Activated CD8-positive, alpha-beta T cell treated with anti-CD3 and anti-CD28 coated beads, Interleukin-2, amount 10 ng/mL, durations not matched to agents 7 days and 5 days (primary cell): ENCODE measurements at places on chromosomes 16 and 17.

- H3K36me3 ChIP-seq = peaks cover 3% of the 10 kb centered on the region
- H3K27me3 ChIP-seq = peaks cover 8% of the 10 kb centered on the region
- peaks cover 7% of the 10 kb centered on the region for H3K4me1 ChIP-seq
- H3K4me3 ChIP-seq = no peak overlapping the region
Observed at GRCh38 chr17:73617501-73617900, 26.7 kb downstream of the SDK2 start.

GRCh38 chr17:45021607-45022287 is 29.7 kb downstream of the DCAKD start:
- H3K27ac ChIP-seq = no peak overlapping the region
- H3K36me3 ChIP-seq = peaks cover 8% of the 10 kb centered on the region
- no peak overlapping the region for H3K4me3 ChIP-seq

DNA sequence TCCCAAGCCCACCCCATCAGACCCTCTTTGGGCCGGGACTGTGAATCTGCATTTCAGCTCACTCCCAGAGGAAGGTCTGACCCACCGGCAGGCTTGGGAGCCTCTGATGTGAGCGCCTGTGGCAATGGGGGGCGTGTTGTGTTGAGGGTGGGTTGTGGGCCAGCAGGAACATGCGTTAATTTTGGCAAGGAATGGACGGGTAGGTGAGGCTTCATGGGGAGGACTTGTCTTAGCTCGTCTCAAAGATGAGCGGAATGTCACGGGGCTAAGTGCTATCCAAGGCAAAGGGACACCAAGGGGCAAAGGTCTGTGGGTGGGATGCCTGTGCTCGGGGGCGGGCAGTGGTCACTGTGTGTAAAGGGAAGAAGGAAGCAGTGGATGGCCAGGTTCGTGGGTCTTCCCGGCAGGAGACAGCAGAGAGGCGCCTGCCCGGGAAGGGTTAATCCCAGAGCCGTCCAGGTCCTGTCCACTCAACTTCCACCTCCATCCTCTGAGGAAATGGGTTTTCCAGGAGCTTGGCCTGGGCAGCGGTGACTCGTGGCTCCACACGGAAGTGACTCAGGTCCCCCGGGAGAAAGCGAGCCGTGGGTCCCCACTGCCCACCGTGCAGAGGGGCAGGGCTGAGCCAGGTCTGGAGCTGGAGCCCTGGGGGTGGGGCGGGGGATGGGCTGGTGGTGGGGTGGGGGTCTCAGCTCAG is 17.4 kb downstream of the ADGRG1 start:
- no peaks in the 10 kb centered on the region for H3K27me3 ChIP-seq
- H3K27ac ChIP-seq = peak overlapping the region; percentile 44
- H3K4me1 ChIP-seq = peaks cover 48% of the 10 kb centered on the region

- H3K36me3 ChIP-seq = no peaks in the 10 kb centered on the region
- H3K4me1 ChIP-seq = peaks cover 6% of the 10 kb centered on the region
- peaks cover 11% of the 10 kb centered on the region for H3K27me3 ChIP-seq
- no peak overlapping the region for H3K27ac ChIP-seq
Observed at GRCh38 chr17:77287432-77288068, 146.8 kb downstream of the SEC14L1 start.
